Stimulated activated CD4-positive, alpha-beta T cell treated with anti-CD3 and anti-CD28 coated beads, TNF-alpha, amount 100 ng/mL, for 1 hour (primary cell): ENCODE measurements at places on chromosomes 3 and 15.

DNA sequence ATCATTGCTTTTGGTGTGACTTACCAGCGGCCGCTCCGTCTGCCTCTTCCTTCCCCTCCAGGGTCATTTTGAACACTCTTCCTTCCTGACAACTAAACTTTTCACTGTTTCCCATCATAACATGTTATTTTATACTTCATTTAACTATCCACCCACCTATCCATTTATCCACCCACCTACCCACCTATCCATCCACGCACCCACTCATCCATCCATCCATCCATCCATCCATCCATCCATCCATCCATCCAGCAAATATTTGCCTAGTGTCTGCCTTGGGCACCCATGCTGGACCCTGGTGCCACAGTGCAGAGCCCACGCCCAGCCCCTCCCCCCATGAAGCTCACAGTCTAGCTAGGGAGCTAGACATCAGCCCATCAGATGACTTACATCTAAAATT, 254.9 kb downstream of the TLE3 start:
- DNase-seq = no peak

- DNase-seq = no peak
These were observed 89.7 kb upstream of the CGNL1 start for GRCh38 chr15:57286446-57287122.

DNA sequence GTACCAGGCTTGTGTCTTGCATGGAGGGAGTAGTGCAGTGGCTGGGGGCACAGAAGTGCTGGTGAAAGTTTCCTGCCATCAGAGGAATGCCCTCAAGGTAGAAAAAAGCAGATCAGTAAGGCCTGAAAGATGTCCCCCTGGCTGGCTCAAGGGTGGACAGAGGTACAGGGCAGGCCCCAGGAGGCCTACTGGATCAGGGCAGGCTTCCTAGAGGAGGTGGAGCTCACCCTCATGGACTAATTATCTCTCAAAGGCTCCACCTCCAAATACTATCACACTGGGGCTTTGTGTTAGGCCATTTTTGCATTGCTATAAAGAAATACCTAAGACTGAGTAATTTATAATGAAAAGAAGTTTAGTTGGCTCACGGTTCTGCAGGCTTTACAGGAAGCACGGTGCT, 7.8 kb downstream of the SPSB4 start:
- DNase-seq = no peak

DNA sequence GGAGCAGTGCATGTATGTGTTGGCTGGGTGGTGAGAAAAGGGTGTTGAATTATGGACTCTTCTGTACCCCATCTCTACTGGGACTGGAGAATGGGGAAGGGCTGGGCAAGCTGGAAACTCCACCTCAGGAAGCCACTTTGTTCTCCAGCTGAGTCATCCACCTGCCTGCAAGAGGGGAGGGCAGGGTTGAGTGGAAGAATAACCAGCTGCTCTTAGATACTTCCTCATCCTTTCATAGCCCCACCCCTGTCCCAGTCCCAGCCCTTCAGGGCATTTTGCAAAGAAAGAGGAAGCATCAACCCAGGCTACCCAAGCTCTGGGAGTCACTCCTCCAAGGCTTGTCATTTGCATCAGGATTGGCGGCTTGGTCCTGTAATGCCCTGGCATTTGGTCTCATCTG, 33.1 kb downstream of the RAB11A start:
- no peak for DNase-seq

DNA sequence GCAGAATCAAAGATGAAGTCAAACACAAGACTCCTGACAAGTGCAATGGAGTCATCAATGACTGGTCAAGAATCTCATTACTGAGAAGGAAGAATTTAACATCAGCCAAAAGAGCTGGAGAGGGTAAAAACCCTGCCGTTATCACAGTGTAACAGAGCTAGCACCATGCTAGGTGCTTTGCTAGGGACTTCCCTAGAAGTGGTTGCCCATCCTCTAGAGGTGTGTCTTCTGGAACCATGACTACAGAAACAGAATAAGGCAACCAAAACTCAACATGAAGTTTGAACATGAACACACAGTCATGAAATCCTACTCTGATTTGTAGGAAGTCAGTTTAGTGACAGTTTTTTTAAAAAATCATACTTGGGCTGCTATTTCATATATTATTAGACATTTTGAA, 9.5 kb downstream of the ACAD11 start:
- DNase-seq = no peak

DNA sequence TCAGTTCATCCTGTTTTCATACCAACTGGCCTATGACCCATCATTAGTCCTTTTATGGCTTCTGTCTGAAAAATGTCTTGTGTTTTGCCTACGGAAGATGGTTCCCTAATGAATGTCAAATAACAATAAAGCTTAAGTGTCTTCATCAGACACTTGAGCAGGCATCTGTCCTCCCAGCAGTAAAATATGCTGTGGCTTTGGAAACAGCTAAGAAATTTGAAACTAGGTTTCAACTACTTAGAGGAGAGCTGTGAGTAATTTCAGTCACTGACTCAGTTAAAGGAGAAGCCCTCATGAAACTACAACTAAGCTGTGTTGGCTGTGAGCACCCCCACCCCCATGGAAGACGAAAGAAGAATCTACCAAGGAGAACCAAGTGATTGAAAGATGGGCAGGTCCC, 409.4 kb upstream of the PPP2R3A start:
- no peak for DNase-seq

- no peak for DNase-seq
These were observed 100.8 kb upstream of the ALDH1A3 start for GRCh38 chr15:100778831-100779288.

- DNase-seq = no peak
These were observed 128.0 kb downstream of the DNAJB8 start for GRCh38 chr3:128338536-128339330.

- DNase-seq = no peak
These were observed 19.3 kb upstream of the SPG21 start for GRCh38 chr15:65008983-65009382.

GRCh38 chr3:30199096-30199759, 407.2 kb upstream of the TGFBR2 start:
- peak; percentile 28 for DNase-seq

DNA sequence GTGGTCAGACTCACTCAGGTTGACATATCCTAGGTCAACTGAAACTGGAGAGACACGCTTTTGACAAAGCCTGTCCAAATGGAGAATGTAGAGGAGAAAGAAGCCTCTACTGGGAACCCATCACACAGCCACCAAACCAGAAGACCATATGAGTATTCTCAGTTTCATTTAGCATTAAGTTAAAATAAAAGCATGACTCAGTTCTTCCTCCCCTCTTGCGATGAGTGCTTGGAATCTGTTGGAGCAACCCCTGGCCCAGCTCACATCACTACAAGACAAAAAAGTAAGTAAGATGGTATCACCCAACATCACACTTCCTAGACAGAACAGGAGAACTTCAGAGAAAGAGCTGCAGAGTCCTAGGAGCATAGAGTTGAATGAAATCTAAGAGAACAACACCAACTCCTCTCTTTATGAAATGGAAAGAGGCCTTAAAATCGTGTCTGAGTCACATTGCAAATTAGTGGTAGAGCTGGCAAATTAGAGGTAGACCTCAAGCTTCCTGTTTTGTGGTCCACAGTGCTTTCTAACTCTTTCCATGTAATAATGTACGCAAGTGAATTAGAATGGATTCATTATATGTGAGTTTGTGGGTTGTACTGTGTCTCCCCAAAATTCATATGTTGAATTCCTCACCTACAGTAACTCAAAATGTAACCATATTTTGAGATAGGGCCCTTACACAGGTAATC, 51.2 kb downstream of the FGF12 start:
- DNase-seq = no peak

DNA sequence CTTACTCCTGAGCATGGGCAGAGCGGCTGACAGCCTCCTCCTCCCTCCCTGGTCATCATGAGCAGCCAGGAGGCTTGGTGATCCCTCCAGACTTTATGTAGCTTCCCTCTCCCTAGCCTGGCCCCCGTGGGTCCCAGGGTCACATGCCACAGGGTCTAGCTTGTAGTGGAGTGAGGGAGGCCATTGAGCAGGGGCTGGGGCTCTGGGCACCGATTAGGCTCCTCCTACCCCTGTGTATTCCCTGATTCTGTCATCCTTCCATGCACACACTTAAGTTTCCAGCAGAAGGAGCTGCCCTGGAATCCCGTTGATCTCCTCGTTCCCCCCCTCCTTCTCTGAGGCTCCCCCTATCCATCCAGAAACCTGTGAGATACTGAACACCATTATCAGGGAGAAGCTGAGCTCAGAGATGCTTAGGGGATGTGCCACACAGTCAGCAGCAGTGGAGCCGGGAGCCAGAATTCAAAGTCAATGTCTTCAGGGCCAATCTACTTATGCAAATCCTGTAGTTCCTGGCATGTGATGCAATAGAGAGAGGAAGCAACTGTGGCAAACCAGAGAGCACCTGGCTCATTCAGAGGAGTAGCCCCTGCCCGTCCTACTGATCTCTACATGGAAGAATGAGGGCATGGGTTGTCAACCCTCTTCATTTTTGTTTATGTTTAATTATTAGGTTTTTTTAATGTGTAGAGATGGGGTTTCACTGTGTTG, 17.2 kb downstream of the CCDC33 start:
- no peak for DNase-seq

- no peak for DNase-seq
These were observed 66.8 kb downstream of the CMSS1 start for GRCh38 chr3:99884484-99884883.

DNA sequence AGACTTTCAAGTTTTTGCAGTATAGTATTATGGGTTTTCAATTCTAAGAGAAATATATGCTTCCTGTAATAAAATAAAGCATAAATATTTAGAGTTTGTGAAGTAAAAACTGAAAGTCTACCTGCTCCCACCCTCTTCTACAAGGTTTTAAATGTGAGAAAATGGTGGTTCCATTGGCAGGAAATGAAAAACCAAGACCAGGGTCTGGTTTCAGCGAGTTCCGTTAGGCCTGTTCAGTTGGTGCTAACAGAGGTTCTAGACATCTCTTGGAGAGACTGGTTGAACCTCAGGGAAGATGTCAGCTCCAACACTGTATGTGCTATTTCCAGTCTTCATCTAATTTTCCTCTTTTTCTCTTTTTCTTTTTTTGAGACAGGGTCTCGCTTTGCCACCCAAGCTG, 11.8 kb upstream of the MYO1E start:
- DNase-seq = no peak

- DNase-seq = no peak
These were observed 33.8 kb upstream of the GYG1 start for GRCh38 chr3:148957586-148957985.

DNA sequence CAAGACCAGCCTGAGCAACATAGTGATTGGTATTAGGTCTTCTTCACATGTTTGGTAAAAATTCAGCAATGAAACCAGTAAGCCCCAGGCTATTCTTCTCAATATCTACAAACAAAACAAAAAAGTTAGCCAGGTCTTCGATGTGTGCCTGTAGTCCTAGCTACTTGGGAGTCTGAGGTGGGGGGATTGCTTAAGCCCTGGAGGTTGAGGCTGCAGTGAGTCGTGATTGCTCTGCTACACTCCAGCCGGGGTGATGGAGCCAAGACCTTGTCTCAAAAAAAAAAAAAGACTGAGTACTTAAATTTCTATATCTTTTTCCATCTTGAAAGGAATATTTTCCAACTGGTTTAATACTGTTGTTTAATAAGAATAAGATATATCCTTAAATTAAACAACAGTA, 106.8 kb downstream of the MBNL1 start:
- no peak for DNase-seq

DNA sequence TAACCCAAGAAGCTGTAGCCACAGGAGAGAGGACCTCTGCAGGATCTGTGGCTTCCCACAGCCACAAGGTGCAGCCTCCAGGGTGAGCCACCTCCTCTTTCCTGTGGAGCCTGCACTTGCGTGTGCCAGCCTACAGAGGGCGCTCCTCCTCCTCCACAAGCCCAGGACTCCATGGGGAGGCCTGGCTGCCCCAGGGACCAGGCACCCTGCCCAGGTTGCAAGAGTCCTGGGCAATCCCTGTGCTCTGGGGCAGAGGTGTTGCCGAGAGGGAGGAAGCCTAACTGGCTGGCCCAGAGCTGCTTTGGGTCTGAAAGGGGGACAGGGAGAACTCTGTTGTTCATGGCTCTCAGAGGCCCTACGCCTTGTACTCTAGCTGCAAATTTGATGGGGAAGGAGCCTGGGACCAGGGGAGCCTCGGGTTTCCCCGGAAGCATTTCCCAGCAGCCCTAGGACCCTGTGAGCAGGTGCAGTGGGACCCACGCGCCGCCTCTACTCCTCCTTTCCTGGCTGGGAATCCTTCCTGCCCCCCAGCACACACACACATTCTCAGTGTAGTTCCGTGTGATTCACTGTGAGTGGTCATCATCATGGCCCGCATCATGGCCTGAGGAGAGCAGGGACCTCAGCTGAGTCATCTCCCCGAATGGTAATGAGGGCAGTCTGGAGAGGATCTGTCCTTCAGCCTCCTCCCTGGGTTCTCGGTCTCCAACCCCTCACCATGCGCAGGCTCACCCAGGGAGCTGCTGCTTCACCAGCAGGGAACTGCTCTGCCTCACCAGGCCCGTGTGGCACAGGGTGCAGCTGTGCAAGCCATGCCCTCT, 24.3 kb downstream of the TBC1D21 start:
- no peak for DNase-seq

DNA sequence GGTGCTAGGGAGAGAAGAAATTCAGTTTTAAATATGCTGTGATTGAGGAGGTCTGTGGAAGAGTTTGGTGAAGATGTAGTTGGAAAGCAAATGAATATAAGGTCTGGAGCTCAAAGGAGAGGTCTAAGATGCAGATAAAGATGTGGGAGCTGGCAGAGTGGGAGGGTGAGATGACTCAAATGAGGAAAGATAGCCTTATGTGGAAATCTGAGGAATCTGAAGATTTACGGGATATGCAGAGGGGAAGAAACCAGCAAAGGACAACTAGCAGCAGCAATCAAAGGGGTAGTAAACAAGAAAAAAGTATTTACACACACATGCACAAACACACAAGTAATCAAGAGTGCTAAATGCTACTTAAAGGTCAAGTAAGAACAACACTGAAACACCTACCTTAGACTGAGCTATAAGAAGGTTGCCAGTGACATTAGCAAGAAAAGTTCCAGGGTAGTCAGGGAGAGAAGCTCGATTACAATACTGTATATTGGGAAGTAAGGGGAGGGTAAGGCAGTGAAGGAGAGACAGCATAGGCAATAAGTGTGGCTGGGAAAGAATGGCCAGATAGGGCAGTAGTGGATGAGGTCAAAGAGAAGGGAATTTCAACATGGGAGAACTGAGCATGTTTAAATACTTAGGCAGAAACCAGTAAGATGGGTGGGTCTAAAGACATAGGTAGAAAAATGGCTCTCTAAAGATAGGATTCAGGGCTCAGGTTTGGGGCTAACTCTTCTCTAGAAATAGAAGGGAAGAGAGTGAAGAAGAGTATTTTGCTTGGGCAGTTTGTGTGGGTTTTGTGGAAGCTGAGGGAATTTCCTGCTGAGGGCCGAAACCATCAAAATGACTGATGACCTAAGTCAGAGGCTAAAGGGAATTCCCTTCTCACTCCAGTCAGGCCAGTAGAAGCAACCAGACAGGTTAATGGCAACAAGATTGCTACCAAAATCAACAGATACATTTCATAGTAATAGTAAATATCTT, 8.9 kb downstream of the CMTM6 start:
- DNase-seq = no peak
